ENCODE measurements at places on chromosomes 12 and 14.

GRCh38 chr12:19856389-19856788 lies 417.1 kb downstream of the AEBP2 start:
- no peak for DNase-seq

DNA sequence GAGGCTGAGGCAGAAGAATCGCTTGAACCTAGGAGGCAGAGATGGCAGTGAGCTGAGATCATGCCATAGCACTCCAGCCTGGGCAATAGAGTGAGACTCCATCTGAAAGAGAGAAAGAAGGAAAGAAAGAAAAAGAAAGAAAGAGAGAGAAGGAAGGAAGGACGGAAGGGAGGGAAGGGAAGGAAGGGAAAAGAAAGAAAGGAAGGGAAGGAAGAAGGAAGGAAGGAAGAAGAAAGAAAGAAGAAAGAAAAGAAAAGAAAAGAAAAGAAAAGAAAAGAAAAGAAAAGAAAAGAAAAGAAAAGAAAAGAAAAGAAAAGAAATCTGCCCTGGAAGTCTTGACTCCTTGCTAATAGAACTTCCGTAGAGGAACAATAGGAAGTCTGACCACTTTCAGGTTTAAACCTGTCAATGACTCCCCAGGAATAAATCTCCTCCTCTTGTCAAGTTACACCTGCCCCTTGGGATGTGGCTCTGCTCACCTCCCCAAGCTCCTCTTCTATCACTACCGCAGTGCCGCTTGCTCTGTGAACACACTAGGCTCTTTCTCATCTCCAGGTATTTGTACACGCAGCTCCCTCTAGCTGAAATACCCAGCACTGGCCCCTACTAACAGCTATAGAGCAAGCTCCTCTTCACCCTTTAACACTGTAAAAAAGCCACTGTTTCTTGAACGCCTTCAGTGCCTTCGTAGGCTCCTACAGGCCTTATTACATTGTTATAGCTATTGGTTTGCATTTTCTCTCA lies 773.1 kb upstream of the TBX3 start:
- no peak for DNase-seq

DNA sequence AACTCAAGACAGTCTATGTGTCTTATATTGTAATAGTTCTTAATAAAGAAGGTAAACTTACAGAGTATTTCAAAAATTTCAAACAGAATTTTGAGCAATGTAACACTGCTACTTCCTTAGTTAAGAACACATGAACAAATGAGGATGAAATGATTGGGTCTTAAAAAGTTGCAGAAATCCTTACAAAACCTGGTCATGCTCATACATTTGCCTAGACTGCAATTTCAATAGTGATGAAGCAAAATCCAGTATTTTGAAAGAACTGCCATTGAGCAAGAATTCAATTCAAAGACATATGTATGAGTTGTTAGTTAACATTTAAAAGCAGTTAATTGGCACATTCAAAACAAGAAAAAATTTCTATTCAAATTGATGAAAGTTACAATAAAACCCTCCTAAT lies 17.8 kb upstream of the HIF1A start:
- DNase-seq = no peak

DNA sequence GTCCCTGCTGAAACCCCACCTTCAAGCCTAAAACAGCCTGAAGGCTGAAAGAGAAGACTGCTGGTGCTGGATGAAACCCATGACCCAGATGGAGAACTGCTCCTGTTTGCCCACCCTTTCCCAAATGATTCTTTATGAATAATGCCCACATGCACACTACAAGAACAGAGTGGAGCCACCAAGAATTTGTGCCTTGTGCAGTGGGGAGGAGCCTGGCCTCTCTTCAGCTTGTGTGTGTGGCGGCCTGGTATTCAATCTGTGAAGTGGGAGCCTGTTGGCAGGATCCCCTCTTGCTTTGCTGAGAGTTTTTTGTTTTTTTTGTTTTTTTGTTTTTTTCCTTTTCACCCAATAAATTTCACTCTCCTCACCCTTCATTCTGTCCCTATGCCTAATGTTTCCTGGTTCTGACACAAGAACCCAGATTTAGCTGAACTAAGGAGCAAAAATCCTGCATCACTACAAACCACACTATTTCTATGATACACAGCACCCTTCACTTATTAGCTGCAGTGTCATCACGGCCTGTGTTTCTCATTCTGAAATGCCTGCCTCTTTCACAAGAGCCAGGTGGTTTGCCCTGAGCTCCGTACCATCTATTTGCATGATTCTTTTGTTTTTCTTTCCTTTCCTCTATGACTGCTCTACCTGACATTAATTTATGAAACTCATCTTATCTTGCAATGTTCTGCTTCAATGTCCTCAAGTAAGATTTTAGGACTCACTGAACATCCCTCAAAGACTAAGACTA lies 585.5 kb upstream of the ATXN7L3B start:
- no peak for DNase-seq

- no peak for DNase-seq
Measured at GRCh38 chr12:131355361-131356245, 355.3 kb upstream of the SFSWAP start.

DNA sequence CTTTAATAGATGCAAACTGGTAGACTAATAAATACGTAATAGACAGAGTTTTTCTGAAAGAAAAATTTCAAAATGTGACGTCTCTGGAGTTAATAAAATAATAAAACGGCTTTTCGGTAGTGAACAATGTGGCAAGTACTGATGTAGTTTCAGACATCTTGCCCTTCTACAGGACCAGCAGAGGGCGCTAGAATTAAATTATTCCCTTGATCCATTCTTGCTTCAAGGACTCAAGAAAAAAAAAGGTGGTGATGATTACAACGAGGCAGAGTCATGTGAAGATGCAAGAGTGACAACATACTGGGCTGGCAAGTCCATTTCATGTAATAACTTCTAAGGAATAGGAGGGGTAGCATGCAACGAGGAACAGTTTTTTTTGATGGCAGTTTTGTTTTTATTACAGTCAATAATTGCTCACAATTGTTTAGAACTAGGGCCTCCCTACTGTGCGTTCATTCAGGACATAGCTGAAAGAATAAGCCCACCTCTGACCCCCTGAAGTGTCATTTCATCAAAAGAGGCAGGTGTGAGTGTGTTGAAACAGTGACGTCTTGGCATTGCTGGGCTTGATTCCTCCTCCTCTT lies 101.0 kb upstream of the GZMB start:
- no peak for DNase-seq

DNA sequence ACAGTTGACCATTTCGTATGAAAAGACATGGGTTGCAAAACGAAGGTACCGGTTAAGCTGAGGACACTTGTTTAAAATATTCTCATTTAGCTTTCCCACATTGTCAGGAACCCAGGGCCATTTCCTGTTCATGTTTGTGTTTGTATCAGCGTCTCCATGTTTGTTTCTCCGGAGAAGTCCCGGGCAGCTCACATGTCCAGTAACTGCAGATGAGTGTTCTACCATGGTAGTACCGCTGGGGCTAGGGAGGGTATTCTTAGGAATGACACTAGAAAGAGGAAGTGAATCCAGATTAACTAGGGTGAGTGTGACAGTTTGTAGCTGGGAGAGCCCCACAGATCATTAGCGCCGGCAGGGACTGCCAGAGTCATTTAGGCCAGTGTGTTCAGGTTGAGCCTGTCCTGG lies 50.0 kb upstream of the EVL start:
- DNase-seq = no peak

DNA sequence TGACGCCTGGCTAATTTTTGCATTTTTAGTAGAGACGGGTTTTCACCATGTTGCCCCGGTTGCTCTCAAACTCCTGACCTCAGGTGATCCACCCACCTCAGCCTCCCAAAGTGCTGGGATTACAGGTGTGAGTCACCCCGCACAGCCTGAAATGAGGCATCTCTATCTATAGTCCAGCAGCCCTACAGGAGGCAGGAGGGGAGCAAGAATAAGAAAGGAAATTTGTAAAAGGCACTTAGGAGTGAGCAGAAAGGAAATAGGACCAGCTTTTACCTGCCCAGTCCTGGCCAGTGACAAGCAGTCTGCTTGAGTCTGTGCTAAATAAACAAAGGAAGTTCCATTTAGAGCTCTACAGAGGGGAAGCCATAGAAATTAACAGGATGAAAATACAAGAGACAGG lies 15.0 kb upstream of the PSMA6 start:
- no peak for DNase-seq

DNA sequence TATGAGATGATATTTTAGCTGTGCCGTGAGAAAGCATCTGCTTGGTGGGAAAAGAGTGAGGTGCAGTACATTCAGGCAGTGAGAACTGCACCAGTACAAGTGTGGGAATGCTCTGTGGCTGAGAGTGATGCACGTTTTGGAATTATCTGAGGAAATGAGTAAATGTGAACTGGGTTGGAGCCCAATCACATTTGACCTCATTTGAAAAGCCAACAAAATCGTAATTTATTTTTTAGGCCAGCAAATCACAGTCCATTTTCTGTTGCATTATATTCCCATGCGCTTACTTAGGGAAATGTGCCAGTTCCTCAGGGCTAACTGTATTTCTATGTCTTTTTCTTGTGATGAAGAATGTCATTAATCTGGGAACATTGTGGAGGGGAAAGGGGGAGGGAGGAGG lies 77.3 kb downstream of the SNAPC1 start:
- DNase-seq = no peak

DNA sequence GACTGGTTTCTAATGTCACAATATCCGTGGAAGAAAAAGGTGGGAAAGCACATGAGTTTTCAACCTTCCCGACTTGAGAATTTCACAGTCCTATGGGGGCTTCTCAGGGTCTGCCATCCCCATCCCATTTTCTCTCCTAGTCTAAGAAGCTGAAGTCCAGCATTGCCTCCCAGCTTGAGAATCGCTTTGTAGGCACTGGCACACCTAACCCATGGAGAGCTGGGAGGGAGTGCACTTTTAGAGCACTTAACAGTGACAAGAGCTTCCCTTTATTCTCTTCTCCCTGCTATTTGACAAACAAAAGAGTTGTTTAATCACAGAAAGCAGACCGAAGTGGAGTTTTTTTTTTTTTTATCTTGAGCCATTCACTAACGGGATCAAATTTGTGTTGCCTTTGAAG lies 22.8 kb upstream of the SRRM4 start:
- DNase-seq = no peak

GRCh38 chr12:64723630-64724029 lies 35.6 kb downstream of the GNS start:
- DNase-seq = no peak

DNA sequence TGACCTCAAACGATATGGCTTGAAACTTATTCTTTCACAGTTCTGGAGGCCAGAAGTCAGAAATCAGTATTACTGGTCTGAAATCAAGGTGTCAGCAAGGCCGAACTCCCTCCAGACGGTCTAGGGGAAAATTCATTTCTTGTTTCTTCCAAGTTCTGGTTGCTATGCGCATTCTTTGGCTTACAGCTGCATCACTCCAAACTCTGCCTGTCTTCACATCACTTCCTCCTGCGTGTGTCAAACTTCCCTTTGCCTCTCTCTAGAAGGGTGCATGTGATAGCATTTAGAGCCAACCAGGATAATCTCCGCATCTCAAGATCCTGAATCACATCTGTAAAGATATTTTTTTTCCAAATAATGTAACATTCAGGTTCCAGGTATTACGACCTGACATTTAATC lies 62.8 kb downstream of the DENND5B start:
- no peak for DNase-seq

DNA sequence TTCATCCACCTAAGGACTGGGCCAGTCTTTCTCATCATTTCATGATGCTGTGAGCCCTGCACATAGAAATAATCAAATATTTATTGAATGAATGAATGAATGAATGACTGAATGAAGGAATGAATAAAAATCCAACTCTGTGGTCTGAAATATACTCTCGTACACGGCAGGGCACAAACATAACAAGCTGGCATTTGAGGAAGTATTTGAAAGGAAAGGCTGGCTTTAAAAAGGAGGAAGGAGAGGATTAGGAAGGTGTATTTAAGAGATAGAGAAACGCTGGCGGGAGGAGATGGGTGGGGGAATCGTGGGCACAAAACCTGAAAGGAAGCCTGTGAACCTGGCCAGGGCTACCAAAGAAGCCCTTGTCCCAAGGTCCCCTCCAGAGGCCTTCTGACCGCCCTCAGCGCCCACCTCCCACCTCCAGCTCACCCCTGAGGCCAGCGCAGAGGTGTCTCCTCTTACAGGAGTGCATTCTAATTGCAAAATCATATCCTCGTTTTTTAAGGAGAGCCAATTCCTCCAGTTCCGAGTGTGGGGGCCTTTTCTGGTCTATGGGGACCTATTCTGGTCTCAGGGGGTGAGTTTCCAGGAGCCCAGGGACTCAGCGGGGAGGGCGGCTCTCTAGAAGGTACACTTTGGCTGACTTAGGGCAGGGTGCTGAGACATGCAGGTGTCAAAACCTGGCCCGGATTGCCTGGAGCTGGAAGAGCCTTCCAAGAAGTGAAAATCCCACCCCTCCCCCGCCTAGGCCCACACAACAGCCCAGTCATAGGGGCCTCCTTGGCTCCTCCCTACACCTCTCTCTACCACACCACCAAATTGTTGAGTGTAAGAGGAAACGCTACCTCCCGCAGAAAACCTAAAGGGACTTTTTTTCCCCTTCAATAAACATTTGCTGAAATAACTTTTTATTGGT lies 8.7 kb upstream of the JDP2 start:
- no peak for DNase-seq

GRCh38 chr12:89864411-89864810 lies 155.8 kb upstream of the ATP2B1 start:
- no peak for DNase-seq

DNA sequence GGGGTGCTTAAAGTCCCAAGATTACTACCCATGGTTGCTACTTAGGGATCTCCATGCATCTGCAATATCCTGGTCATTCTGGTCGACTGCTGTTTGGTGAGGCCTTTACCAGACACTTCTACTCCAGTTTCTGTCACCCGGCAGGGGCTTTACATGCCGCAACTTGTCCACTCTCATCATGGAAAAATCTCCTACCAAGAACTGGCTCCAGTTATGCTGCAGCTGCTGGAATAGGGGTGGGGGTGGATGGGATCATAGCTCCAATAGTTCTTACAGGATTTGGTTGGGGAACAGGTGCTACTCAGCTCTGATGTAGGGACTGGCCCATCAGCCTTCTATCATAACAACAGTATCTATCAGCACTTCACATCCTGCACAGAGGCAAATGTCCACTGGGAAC lies 51.6 kb downstream of the SPTB start:
- no peak for DNase-seq
